ENCODE measurements at places on chromosomes 11 and 22.
A peak's percentile ranks its signal among the peaks of the same experiment; 100 is the strongest.

GRCh38 chr11:82229341-82229740 lies 504.3 kb downstream of the FAM181B start:
- no peak for DNase-seq

GRCh38 chr22:40463017-40463631 lies 92.7 kb downstream of the SGSM3 start:
- peak; percentile 29 for DNase-seq

- DNase-seq, result no peak
Measured at GRCh38 chr22:28594797-28595462, 84.7 kb downstream of the TTC28 start.

DNA sequence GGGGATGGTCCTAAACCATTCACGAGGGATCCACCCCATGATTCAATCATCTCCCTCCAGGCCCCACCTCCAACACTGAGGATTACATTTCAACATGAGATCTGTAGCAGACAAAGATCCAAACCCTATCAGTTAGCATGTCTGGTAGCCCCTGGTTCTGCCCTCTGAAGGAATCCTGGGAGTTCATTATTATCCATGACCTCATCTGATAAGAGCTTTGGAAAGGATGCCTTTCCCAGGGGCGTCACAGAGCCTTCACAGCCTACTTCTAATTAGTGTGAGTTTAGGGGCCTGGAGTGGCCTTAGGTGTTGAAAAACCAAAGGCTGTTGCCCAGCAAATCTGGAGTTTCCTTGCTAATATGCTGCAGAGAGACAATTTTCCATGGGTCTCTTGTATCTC lies 8.6 kb upstream of the EIF3M start:
- DNase-seq, result no peak

- no peak for DNase-seq
Measured at GRCh38 chr11:92638678-92639077, 330.8 kb upstream of the MTNR1B start.
